ENCODE measurements at places on chromosomes 2 and 18.
A peak's percentile ranks its signal among the peaks of the same experiment; 100 is the strongest.

DNA sequence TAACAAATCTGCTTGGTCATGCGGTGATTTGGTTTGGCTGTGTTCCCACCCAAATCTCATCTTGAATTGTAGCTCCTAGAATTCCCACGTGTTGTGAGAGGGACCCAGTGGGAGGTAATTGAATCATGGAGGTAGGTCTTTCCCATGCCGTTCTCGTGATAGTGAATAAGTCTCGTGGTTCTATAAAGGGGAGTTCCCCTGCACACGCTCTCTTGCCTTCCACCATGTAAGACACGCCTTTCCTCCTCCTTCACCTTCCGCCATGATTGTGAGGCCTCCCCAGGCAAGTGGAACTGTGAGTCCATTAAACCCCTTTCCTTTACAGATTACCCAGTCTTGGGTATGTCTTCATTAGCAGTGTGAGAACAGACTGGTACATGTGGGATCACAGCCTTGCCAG is 36.7 kb downstream of the TRABD2A start:
- no peak for DNase-seq

DNA sequence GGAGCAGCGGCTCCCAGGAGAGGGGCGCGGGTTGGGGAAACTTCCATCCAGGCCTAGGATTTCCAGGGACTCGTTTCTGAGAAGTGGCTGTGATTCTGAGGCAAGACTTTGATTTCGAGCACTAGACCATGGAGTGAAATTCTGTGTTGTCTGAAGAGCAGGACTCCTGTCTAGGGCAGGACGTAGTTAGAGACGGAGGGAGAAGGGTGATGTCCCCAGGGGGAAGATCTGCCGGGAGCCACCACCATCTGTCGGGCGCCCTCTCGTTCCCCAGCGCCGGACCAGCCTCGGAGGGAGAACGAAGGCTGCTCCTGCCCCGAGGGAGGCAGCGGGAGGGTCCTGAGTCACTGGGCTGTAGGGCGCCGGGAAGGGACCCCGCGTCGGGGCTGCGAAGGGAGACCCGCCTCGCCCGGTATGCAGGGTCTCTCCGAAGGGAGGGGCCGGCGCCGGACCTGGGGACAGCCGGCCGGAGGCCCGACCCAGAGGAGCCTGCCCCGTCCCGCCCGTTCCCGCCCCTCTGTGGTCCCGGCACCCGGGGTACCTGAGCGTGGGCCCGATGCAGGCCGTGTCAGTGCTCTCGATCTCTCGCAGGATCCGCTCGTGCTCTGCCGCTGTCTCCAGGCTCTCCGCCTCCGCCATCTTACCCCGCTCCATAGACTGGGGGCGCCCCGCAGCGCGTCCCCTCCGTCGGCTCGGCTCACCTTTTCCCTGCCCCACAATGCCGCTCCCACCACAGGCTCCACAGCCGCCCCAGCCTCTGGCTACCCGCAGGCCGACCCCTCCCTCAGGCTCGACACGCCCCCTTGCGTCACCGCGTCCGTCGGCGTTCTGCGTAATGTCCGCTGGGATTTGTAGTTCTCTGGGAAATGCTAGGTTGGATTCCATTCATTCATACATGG is at the start of gene EXOC6B:
Gene EXOC6B (minus strand): TSS at position 777 of the 899 bp plus-strand sequence.
- peak; percentile 91 for DNase-seq

GRCh38 chr2:232282508-232283055 is 96.0 kb upstream of the ALPP start:
- DNase-seq, result no peak

- no peak for DNase-seq
These were observed 133.1 kb upstream of the SEC11C start for GRCh38 chr18:59006461-59007067.

- no peak for DNase-seq
These were observed 250.5 kb upstream of the MYT1L start for GRCh38 chr2:2581331-2582159.

- no peak for DNase-seq
These were observed 64.2 kb downstream of the RBM43 start for GRCh38 chr2:151197184-151198108.

GRCh38 chr2:173395567-173396351 is 41.1 kb downstream of the CDCA7 start:
- DNase-seq, result no peak

DNA sequence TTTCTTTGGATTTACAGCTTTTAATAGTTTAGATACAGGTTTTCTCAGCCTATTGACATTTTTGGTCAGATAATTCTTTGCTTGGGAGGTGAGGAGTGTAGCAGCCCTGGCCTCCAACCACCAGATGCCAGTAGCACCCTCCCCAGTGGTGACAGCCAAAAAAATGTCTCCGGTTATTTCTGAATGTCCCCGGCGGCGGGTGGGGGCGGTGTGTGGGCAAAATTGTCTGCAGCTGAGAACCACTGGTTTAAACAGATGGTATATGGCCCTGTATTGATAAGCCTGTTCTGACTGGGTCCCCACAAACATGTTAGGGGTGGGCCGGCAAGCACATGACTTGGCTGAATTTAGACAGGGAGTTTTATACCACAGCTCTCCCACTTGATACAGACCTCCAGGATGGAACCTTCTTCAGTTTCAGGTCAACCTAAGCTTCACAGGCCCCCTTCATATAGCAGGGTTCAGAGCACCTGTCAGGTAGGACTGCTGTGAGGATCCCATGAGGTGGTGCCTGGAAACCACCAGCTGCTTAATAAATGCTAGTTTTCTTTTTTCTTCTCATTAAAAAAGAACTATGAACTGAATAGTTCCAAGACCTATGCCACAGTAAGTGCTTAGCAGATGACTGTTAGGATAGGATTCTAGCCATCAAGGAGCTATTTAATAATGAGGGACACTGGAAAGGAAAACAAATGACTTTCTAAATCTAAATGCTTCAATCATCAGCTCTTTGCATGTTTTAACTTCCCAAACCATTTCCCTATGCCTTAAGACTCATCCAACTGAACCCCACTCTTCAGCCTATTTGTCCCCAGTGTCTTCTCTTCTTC is 18.1 kb downstream of the LPIN2 start:
- DNase-seq, result no peak

- DNase-seq, result no peak
These were observed 23.4 kb downstream of the RAMP1 start for GRCh38 chr2:237882510-237883481.

- DNase-seq, result no peak
These were observed 118.2 kb upstream of the IL1R2 start for GRCh38 chr2:101873543-101873942.

- no peak for DNase-seq
These were observed 305.9 kb downstream of the ARHGAP15 start for GRCh38 chr2:143435131-143435530.

DNA sequence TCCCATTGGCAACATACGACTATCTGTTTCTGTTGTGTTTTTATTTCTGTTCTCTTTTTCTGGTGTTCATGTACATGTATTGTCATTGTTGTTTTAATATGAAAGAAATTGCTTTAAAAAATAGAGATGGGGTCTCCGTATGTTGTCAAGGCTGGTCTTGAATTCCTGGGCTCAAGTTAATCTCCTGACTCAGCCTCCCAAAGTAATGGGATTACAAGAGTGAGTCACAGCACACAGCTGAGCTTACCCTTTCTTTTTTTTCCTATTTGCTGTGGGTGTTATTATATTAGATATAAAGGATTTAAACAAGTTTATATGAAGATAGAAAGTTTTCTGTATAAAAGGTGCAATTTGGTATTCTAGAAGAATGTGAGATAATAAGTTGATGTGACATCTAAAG is 554.6 kb downstream of the DSC3 start:
- DNase-seq, result no peak

GRCh38 chr2:94870440-94871225 is 597 bp upstream of the TEKT4 start:
- DNase-seq, result no peak

DNA sequence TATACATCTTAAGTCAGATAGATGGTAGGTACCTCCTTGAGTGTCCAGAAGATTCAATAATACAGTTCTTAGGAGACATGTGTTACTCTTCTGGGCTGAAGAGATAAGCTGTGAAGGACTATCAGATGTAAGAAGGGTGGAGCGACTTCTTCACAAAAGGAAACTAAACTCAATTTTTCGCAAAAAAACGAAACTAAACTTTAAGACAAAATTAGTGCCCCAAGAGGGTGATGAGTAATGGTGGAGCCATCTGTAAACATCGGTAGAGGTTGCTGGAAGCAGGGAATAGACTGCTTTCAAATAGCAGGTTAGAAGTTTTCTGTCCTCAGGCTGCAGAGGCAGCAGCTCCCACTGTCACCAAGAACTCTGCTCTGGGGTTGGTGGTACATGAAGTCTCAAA is 111.6 kb upstream of the TACR1 start:
- DNase-seq, result no peak

- peak; percentile 48 for DNase-seq
These were observed 807 bp downstream of the GAREM1 start for GRCh38 chr18:32469691-32470459.

DNA sequence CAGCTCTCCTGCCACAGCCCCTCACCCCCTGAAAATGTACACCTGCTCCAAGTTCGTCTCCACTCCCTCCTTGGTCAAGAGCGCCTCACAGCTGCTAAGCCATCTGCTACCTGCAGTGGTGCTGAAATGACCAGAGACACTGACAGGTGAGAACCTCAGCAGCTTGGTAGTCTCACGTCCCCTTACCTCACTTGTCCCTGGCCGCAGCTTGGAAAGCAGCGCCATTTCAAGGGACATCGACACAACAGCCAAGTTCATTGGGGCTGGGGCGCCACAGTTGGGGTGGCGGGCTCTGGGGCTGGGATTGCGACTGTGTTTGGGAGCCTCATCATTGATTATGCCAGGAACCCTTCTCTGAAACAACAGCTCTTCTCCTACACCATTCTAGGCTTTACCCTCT is 47.5 kb downstream of the ANKRD44 start:
- no peak for DNase-seq

DNA sequence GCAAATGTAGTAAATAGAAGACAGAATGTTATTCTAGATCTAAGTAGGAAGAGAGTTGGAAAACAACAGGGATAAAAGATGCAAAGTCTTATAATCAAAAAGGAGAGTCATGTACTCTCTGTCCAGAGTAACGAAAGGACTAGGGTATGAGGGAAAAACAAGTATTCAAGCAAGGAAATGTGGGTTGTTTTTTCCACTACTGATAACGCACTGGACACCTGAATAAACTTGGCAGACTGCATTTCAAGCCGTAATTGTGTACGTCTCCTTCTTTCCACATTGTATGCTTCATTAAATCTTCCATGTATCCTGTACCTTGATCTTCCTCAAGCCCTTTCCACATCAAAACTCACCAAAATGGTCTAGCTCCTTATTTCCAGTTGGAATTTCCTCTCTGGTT is 420.6 kb downstream of the ZEB2 start:
- DNase-seq, result no peak

- no peak for DNase-seq
These were observed 719 bp downstream of the SMAD2 start for GRCh38 chr18:47929681-47930198.

GRCh38 chr2:233453916-233454315 is 99.6 kb downstream of the DGKD start:
- no peak for DNase-seq

DNA sequence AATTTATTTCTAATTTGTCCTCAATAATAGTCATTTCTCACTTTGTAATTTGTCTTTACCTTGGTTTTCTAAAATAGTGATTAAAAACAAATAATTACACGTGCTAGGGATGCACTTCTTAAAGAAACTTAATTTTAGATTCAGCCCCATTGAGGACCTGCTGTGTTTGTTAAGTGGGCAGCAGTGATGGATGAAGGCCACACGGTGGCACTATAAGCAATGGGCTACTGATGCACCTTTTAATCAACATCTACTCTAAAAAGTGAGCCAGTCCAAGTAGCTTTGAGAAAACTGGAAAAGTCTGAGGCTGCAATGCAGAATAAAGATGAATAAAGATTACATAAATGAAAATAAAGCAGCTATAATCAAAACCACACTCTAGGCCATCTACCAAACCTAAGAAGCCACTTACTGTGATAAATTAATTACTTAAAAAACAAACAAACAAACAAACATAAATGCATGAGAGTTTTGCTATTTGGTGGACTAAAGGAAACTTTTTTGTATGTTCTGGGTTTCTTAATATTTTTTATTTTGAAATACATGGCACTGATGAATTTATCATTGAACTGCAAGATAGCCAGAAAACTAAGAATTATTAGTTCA is 89.3 kb downstream of the PDE11A start:
- DNase-seq, result peak; percentile 33

GRCh38 chr2:207088839-207089238 is 76.9 kb downstream of the KLF7 start:
- no peak for DNase-seq

GRCh38 chr2:165547900-165548299 is 78.4 kb downstream of the CSRNP3 start:
- no peak for DNase-seq

GRCh38 chr2:3126911-3127621 is 250.6 kb downstream of the EIPR1 start:
- DNase-seq, result no peak

DNA sequence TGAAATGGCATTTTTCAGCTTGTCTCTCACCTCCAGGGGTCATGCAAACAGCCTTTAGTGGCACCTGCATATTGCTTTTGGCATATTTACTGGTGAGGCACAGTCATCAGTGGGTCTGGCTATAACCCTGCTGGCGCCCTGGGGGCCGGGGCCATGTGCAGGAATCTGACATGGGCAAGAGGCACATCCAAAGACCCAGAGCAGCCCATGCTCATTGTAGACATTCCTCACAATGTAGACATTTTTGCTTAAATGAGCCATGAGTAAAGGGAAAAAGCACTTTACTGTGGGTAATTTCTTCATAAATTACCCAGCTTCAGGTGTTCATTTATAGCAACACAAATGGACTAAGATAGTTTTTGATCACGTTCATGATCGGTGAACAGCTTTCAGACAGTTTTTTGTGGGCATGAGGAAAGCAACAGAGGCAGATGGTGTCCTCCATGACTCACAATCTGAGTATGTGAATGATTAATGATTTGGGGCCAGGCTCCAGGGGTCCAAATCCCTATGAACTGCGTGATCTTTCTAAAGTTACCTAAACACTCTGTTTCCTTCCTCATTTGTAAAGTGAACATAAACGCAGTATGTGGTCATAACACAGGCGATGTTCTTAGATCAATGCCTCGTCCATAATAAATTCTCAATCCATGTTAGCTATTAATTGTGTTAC is 85.8 kb downstream of the LIPG start:
- no peak for DNase-seq

All from adrenal gland (tissue), 19 donors.